ENCODE measurements at places on chromosomes 4 and X.

GRCh38 chrX:10239611-10240064, 82.9 kb downstream of the CLCN4 start:
- DNase-seq, result peak; percentile 54

GRCh38 chr4:158159054-158159717, 13.6 kb downstream of the GASK1B start:
- DNase-seq, result peak; percentile 85

DNA sequence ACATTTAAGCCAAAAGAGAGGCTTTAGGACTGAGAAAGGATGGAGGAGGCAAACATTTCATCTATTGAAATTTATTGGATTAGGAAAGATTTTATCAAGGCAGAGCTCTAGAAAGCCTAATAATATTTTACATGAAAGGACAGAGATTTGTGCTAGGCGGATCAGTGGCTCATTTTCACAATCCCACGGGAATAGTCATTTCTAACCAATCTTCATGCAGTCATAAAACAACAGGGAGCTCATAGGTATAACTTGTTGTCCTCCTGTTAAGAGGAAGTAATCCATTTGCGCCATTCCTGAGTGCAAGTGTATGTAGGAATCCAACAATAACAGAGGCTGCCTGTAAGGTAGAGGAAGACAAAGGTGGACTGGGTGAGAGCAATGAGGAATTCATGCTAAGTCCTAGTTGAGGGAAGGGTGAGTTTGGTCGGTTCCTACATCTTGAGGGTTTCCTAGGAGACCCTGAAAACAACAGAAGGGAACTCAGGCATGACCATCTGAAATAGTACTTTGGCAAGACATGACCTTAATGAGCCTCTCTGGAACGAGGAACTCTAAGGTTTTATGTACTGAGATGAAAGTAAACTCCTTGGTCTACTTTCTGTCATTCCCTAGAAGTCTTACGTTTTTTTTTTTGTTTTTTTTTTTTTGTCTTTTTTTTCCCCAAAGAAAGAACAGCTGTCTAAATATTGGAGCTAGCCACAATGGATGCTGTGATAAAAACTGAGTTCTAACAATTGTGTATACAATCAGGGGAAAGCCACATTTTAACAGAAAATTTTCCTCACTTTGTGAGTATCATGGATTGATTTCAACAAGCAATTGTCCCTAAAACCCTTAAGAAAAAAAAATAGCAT, 89.7 kb downstream of the GEMIN8 start:
- peak; percentile 10 for DNase-seq

DNA sequence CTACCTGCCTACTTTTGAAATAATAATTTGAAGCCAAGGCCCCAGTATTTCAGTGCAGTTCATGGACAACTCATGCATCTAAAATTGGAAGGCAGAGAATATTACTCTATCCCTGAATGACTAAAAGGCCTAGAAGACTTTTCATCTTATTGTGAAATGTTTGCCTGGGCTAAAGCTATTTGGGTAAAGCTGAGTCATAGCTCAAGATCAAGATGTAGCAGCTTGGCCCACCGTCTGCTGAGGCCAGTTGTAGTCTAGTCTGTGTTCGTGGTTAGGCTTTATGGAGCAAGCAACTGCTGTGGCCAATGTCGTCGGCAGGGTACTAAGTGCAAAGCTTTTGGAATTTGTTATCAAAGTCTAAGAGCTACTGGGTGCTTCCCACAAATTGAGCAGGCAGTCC, 929.1 kb downstream of the RAB28 start:
- DNase-seq, result peak; percentile 25

- DNase-seq, result no peak
Measured at GRCh38 chrX:133054761-133055405, 42.0 kb downstream of the USP26 start.

DNA sequence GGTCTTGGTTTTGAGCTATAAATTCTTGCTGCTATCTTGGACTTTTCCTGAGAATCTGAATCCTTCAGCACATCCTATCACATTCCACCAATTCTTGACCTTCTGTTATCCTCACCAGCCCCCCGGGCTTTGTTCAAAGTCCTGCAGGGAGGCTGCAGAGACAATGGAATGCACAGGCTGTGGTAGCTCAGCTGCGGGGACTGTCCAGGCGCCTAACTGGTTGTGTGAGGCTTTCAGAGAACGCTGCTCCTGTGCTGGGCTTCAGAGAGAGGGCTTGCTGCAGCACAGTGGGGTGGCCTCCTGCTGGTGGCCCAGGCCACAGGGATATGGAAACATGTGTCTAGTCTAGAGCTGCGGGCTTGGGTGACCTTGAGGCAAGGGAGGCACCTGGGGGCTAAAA, 196.3 kb upstream of the GATB start:
- DNase-seq, result peak; percentile 41

DNA sequence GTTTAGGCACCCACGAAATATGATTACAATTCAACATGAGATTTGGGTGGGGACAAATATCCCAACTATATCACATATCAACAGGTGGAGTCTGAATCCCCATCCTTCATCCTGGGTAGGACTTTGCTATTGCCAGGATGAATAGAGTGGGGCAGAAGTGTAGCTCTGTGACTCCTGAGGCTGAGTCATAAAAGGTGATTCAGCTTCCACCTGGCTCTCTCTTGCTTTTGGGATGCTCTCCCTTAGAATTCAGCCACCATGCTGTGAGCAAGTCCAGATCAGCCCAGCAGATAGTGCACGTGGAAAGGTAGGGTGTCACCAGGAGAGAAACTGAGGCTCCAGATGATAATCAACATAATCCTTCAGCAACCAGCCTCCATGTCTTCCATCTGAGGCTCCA, 193.8 kb upstream of the BCOR start:
- no peak for DNase-seq

DNA sequence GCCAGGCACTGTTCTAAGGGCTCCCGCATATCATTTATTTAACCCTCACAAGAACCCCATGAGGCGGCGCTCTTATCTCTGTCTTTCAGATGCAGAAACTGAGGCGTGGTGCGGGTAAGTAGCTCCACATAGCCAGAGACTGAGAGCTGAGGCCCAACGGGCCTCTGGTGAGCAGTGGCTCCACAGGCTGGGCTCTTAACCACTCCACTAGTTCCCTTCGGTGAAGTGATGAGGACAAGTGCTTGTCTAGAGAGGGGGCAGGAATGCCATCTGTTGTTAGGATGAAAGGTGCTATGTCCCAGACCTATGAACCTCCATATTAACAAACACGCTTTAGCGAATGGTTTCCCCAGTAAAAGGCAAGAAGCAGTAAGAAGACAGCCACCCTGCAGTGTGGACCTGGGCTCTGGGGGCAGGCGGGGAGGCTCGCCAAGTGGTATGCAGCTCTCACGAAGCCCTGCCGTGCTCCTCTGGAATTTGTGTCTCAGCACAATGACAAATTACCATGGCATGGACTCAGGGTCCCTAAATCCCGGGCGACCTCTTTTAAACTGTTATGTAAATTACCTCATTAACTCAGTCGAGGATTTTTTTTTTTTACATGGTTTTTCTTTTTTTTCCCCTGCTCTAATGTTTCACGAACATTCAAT, 20.9 kb upstream of the S100G start:
- peak; percentile 75 for DNase-seq

GRCh38 chr4:6446538-6447451, 25.6 kb downstream of the PPP2R2C start:
- peak; percentile 34 for DNase-seq

DNA sequence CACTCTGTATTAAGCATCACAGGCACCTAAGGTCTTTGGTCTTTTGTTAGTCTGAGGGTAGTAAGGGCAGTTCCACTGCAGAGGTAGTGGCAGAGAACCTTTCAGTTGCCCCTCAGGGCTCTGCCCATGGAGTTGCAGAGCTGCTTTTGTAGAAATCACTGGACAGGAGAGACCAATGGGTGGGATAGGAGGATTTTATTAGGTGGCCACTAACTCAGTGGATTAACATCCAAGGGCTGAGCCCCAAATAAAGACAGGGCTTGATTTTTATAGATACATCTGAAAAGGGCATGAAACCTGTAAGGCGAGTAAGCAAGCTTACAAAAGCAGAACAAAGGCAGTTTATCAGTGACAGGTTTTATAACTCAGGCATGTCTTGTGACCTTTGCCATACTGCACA, 1035.4 kb downstream of the SH3BGRL start:
- DNase-seq, result no peak

DNA sequence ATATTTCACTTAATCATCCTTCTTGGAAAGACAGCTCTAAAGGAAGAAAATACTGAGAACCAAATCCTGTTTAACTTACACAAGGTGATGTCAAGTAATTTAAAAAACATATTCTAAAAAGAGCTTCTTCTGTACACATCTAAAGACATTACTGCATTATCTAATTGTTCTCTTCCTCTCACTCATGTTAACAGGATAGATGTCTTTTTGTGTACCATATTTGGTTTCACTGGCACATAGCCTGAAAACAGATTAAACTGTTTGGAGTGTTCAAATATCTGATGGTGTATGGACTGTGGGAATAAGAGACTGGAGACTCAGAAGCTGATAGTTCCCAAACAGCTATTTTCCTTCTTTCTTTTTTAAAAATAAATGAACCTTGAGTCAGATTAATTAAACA, 213.3 kb upstream of the MAB21L2 start:
- peak; percentile 18 for DNase-seq

DNA sequence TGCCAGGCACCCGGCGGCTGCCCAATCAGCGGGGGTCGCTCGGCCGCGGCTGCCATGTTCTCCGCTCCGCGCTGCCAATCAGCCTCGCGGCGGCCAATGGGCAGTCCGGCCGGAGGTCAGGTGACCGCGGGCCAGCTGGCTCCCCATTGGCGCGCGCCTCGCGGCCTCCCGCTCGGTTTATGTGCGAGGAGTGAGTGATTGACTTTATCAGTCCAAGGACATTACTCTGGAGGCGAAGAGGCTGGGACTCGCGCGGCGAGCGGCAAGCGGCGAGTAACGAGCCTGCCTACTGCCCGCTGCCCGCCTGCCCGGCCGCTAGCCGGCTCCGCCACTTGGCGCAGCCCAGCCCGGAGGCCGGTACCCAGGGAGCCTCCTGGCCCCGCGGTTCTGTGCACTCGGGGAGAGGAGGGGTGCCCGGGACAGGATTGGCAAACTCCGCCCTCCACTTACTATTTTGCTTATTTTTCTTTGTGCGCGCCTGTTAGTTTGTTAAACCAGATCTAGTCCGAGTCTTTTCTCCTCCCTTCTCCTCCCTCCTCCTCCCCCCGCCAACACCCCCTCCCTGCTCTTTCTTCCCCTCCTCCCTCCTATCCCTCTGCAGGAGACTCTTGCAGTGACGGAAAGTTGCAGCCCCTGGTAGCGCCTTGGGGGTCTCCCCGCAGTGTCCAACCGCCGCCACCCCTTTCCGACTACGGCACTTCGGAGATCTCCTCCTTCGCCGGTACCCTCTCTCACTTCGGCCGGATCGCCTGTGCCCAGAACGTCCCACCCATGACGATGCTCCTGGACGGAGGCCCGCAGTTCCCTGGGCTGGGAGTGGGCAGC, at the start of gene ZIC3:
TSS of gene ZIC3 (plus strand) at position 207 of the 825 bp plus-strand sequence. CDS start at position 772, 565 bp downstream.
- peak; percentile 69 for DNase-seq

GRCh38 chr4:81836716-81837115, 365.0 kb upstream of the RASGEF1B start:
- no peak for DNase-seq

DNA sequence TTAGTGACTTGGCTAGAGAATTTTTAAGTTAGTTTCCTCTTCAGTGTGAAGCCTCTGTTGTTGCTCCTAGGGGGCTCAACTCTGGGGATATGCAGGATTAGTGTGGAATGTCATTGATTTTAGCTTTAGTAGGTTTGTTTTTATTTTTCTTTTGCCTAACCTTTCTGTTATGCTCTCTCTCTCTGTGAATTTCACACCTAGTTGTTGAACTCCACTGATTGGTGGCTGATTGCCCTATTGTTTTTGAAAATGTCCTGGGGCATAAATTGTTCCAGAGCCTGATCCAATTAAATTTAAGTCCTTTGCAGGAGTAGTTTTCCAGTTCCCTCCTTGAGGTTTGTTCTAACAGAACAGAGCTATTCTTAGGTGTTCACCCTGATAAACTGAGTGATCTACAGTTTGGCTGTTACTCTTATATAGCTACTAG, 393.3 kb upstream of the CTSO start:
- peak; percentile 6 for DNase-seq

- no peak for DNase-seq
Measured at GRCh38 chrX:140525448-140525847, 20.6 kb upstream of the SOX3 start.

DNA sequence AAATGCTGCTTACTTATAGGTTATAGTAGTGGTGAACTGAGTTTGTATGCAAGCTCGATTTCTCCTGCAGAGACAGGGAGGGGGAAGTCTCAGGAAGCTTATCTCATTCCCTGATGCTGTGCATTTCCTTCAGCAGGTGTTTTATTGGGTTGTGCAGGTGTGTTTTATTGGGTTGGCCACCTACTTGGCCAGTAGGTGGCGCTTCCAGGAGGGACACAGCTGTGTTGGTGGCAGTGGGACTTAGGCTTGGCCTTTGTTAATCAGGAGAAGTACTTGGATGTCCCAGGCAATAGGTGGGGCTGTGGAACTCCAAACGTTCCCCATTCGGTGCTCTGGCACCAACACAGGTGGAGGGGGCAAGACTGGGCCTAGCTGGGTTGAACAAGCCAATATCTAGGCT, 196.0 kb upstream of the DCAF8L1 start:
- DNase-seq, result no peak

DNA sequence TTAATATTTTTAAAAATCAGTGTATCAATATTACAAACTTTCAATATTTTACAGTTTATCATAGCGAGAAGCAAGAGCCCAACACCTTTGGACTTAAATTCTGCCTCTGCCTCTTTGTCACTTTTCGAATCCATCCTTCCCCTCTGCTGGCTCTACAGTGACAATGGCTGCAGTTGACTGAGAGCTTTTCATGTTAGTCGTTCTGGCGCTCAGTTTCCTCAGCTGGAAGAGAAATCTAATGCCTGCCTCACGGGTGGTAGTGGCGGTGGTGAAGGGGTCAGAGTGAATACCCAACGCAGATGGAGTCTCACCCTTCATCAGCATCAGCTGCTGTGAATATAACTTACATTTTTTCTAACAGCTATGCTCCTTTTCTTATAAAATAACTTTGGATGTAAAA, 144.8 kb downstream of the NWD2 start:
- no peak for DNase-seq

GRCh38 chr4:127403471-127404084, 229.2 kb upstream of the INTU start:
- peak; percentile 42 for DNase-seq

DNA sequence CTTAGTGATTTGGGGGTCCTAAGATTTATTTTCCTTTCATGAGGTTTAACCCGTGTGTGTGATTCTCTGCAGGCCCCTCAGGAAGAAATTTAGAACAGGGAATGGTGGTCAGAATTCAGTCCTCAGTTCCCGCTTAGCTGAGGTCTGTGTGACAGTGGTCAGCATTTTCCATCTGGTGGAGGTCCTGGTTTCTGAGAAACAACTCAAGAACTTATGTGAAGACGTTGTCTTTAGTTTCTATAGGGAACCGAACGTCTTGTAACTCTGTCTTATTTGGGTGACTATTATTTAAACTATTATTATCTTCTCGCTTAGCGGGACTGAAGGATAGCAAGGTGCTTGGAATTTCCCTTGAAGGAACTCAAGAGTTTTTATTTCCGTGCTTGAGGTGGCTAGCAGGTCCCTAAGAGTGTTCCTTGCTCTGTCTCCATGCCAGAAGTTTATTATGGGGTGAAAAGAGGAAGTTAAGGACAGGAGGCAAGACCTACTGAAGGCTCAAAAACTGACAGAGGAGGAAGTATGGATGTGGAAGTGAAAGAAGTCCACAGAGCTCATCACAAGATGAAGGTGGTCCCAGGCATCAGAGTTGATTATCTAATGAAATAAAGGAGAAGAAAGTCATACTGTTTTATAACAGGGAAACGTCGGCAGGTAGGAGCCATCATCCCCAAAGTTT, 9.4 kb downstream of the MGST2 start:
- DNase-seq, result no peak

GRCh38 chrX:138011468-138011867, 445.5 kb downstream of the ZIC3 start:
- no peak for DNase-seq

Data from astrocyte of the hippocampus (primary cell).